ENCODE measurements at places on chromosomes 5 and 9.

- DNase-seq, result no peak
Measured at GRCh38 chr5:1099926-1100663, 11.8 kb downstream of the SLC12A7 start.

DNA sequence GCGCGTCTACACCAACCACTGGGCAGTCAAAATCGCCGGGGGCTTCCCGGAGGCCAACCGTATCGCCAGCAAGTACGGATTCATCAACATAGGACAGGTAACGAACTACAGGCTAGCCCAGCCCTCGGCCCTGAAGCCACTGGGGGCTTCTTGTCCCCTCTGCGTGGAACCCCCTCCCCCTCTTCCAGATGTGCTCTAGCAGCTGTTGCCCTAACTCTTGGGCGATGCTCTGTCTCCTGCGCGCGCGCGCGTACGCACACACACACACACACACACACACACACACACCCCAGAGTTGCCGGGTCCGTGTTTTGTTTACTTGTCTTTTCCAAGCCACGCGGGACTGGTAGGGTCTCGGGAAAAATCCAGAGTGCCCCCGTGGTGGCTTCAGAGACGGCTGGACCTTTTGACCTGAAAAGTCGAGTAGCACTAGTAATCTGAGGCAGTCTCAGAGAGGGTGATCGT is 836 bp downstream of the PCSK5 start:
- peak; percentile 17 for DNase-seq

GRCh38 chr9:102669220-102669619 is 325.9 kb upstream of the CYLC2 start:
- no peak for DNase-seq

DNA sequence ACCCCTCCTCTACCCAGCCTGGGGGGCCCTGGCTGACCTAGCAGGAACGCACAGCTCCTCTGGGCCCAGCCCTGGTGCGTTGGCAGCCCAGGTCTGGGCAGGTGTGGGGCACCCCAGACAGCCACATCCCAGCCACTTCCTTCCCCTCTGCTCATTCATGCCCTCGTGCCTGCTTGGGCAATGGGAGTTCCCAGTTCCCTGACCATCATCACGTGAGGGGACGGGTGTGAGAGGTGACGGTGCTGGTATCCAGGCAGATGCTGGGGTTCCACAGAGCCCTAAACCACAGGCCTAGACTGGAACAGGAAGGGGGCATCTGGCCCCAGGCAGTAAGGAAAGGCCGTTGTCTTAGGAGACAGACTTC is 8.4 kb downstream of the RALGDS start:
- DNase-seq, result no peak

- no peak for DNase-seq
Measured at GRCh38 chr5:88145221-88145610, 123.4 kb downstream of the TMEM161B start.

DNA sequence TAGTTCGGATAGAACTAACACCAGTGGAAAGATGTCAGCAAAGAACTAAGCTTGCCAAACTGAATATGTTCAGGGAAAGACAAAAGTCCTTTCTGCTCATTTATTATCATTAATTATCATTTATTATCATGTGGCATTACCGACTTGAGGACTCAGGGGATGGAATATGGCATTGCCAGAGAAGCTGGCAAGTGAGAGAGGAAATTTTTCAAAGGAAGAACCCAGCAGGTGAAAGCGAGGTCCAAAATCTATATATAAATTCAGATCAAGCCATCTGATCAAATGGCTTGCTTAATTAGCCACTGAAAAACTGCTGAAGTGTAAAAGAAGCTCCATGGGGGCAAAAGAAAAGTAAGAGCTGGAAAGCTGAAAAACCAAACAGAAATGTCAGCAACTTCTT is 1049.6 kb upstream of the SEMA6A start:
- no peak for DNase-seq

- DNase-seq, result no peak
Measured at GRCh38 chr5:127936439-127936972, 147.1 kb upstream of the SLC12A2 start.

DNA sequence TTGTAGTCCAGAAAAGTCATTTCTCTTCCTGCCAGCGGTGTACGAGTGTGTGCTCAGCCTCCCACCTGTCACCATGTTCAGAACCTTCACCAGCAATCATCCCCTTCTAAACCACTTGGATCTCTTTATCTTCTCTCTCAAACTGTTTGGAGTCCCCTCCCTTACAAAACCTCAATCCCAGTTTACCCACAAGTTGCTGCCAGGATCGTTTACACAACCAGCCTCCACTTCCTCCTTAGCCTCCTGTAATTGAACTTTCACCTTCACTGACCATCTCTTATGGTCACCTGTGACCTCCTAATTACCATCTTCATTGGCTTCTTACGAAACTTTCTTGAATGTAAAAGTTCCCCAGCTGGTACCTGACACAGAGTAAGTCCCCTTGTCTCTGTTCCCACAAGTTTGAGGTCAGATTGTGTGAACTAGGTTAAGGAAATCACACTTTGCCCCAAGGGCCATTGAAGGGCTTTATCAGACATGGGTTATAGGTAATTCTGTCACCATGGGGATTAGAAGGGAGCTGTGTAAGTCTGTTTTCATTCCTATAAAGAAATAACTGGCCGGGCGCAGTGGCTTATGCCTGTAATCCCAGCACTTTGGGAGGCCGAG is 20.0 kb downstream of the RNF44 start:
- DNase-seq, result no peak

- DNase-seq, result no peak
Measured at GRCh38 chr5:55934115-55934613, 60.6 kb downstream of the IL6ST start.

DNA sequence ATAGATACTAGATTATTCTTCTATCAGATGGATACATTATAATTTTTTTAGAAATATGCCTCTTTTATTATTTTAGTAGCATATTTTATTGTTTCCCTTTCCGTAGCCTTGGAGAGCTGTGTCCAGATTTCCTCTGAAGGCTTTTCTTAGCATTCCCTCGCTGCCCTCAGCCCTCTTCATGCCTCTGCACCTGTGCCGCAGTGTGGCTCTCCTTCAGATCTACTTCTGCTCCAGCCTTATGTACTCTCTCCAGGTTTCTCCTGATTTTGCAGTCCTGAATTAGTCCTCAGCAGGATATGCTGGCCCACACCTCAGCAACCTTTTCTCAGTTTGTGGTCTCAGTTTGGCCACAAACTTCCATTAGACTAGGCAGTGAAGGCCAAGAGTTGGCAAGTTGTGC is 1052.0 kb downstream of the TAF11L14 start:
- DNase-seq, result no peak

DNA sequence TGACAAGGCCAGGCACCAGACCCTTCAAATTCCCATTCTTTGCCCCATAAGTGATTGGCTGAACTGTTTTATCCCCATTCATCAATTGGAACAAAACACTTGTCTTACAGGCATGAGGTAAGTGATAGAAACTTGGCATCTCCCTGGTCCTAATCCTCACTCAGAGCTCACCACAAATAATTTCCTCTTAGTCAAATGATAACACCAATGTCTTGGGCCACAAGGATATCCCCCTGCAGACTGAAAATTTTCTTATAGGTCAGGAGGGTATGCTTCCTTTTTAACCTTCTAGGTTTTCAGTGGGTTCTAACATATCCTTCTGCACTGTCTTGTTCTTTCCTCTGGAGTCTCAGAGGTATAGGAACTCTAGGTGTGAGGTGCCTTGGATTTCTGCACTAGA is 14.5 kb downstream of the TNFSF15 start:
- no peak for DNase-seq

DNA sequence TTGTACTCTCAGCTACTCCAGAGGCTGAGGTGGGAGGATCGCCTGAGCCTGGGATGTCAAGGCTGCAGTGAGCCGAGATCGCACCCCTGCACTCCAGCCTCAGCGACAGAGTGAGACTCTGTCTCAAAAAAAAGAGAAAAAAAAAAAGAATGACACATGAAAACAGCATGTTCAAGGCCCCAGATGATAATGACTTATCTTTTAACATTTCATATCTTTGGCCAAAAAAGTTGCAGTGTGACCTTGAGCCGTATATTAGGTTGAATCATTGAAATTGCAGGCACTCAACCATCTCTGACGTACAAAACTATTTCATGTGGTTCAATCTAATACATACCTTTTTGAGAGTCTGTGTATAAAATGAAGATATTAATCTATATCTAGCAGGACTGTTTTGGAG is 79.1 kb upstream of the CPEB4 start:
- no peak for DNase-seq

DNA sequence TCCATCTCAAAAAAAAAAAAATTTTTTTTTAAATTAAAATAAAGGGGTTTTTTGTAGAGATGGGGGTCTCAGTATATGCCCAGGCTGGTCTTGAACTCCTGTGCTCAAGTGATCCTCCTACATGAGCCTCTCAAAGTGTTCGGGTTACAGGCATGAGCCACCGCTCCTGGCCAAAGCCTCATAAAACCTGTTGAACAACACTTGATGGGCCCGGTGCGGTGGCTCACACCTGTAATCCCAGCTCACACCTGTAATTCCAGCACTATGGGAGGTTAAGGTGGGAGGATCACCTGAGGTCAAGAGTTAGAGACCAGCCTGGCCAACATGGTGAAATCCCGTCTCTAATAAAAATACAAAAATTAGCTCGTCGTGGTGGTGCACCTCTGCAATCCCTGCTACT is 7.7 kb upstream of the NPM1 start:
- no peak for DNase-seq

GRCh38 chr5:68303754-68304420 is 88.3 kb downstream of the PIK3R1 start:
- DNase-seq, result no peak

- no peak for DNase-seq
Measured at GRCh38 chr5:163815240-163815791, 309.9 kb downstream of the MAT2B start.

- no peak for DNase-seq
Measured at GRCh38 chr5:76104027-76104426, 20.8 kb downstream of the SV2C start.

GRCh38 chr5:56168066-56168478 is 65.1 kb downstream of the ANKRD55 start:
- no peak for DNase-seq

GRCh38 chr9:120434532-120434931 is 145.4 kb downstream of the CDK5RAP2 start:
- no peak for DNase-seq

GRCh38 chr9:128916204-128916603 is 4.6 kb upstream of the PHYHD1 start:
- no peak for DNase-seq

DNA sequence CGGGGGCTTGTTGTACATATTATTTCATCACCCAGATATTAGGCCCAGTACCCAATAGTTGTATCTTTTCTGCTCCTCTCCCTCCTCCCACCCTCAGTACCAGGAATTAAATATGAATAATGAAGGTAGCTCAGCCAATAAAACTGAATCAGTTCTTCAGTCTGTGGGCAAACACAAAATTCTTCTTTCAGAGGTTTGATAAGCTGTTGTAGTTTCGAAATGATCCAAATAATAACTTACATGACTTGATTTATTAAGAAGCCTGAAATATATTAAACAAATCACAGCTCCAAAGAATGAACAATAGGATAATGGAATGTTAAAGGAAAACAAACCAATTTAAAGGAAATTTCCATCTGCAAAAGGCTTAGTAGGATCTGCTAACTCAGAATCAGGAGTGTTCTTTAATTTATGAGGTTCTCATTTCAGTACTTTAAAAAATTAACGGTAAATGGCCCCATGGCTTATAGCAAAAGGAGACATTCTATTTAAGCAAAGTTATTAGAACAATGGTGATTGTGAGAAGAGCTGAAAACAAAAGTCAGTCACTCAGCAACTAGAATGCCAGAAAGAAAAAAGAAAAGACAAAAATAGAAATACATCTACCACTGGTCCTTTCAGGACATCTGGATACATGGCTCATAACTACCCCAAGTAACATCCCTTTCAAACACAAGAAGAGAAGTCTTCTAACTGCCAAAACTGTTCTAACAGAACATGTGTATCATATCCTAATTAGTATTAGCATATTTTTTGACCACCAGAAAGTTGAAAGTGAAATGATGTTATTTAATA is 62.4 kb downstream of the NR3C1 start:
- DNase-seq, result no peak

- peak; percentile 77 for DNase-seq
Measured at GRCh38 chr9:100472788-100473275, at the start of gene TMEFF1. Gene TMEFF1, plus strand, starts transcription at chr9:100473149. Its CDS starts 396 bp downstream, at chr9:100473545.

GRCh38 chr5:136776022-136776927 is 410.9 kb upstream of the TRPC7 start:
- no peak for DNase-seq

DNA sequence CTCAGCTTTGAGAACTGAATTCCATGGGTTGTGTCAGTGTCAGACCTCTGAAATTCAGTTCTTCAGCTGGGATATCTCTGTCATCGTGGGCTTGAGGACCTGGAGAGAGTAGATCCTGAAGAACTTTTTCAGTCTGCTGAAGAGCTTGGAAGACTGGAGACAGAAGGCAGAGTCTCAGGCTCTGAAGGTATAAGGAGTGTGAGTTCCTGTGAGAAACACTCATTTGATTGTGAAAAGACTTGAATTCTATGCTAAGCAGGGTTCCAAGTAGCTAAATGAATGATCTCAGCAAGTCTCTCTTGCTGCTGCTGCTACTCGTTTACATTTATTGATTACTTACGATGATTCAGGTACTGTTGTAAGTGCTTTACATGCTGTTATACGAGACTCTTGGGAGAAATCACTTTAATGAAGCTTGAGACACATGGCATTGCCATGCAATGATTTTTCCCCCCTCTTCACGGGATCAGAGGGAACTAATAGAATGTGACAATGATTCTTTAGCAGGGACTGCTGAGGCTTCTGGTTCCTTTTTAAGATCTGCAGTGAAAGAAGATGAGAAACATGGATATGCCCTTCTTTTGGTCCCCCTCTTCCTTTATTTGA is 63.8 kb downstream of the PTTG1 start:
- no peak for DNase-seq

DNA sequence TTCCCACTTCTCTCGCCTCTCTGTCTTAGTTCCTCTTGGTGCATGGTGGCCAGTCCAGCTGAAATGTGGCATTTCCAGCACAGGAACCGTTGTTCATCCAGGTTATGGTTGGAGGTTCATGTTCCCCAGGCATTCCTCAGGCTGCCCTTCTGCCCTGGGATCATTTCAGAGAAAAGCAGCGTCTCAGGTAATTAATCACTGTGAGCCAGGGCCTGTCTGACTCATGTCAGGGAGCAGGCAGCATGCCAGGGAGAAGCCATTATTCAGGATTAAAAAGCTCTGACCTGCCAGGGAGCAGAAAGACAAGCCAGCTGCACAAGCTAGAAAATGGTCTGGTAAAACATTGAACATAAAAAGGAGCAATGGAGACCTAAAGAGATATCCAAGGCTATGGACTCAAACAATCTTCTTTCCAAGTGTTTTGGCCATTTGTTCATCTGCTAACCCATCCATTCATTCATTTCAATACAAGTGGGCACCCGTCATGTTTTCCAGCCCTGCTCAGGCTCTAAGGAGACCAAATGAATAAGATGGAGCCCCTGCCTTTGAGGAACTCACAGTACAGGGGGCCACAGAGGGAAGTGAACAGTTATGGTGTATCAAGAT is 241.4 kb downstream of the DRD1 start:
- peak; percentile 59 for DNase-seq

DNA sequence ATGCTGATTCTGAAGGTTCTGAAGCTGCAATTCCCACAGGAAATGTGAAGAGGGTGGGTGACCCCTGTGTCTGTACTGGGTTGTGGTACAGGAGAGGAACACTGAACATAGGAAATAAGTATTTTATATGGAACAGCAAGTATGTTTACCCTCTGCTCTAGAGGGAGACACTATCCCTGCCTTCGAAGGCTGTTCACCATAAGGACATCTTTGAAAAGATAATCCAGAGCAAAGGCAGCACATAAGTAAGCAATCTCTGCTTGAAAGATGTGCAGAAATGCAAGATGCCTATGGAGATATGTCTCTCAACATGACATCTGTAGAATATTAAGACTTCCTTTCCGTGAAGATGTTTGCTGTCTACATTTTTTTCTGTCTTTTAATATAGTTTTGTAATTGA is 184.4 kb upstream of the EFNA5 start:
- DNase-seq, result peak; percentile 47

Data from NCI-H524 (cell line).